Activated naive CD8-positive, alpha-beta T cell treated with anti-CD3 and anti-CD28 coated beads, Interleukin-2, amount 50 U/mL, for 24 hours (primary cell): ENCODE measurements at places on chromosomes 3 and 15.

DNA sequence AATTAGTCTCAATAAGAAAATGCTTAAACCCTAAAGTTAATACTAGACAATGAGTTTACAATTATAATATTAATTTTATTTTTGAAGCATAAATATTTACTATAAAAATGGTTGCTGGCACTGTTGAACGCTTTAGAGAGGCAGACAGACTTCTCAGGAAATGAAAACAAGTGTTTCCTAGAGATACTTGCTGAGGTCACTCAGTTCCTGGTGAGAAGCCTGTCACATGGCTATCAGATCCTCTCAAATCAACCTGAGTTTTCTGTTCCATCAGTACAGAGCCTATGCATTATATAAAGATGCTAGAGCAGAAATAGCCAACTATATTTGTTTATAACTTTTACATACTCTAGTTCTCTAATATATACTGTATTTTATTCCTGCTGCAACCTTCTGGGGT, 109.2 kb downstream of the MYO5A start:
- DNase-seq, result no peak

- DNase-seq, result no peak
Measured at GRCh38 chr3:66014651-66015050, 24.1 kb downstream of the MAGI1 start.

GRCh38 chr15:58182460-58183163, 44.4 kb downstream of the AQP9 start:
- DNase-seq, result peak; percentile 47

- peak; percentile 0 for DNase-seq
Measured at GRCh38 chr15:77025083-77025901, 30.4 kb downstream of the PSTPIP1 start.

DNA sequence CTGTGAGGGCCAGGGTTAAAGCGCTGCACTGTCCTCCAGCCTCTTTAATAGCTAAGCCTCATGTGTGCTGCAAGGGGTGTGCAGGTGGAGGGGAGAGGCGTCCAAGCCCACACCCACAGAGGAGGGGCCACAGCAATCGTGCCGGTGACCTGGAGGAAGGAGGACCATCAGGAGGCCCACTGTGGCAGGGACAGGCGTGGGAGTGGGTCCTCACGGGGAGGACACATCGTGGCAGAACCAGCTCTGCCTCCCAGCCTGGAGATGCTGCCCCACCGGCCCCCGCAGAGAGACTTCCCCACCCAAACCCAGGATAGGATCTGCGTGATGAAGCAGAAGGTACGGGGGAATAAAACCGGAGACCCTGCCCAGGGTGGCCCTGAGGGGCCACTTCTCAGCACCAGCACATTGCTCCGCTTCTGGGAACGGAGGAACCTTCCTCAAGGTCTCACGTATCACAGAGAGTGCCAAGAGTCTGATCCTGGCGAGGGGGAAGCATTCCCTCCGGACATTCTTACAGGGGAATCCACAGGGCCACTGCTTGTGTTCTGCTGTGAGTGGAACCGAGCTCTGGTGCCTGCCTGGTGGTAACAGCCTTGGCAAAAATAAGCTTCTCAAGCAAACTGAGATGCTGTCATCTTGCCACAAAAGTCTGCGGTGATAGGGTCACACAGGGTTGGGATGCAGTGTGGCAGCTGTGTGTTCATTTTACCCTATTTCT, 199.8 kb downstream of the XXYLT1 start:
- no peak for DNase-seq

DNA sequence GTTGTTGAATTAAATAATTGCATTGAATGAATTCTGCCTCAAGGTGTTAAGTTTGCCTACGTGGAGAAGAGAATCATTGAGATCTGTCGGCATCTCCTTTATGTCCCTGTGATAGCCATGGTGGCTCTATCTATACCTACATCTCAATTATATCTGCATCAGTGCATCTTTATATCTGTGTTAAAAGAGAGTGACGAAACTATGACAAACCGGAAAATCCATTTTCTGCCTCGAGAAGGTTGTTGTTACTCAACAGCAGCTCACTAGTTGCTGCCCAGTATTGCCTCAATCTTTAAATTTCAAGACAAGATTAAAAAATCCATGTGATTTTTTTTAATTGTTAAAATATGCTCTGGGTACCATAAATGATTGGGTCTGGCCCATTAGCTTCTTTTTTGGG, 58.7 kb downstream of the GUCA1C start:
- no peak for DNase-seq

- DNase-seq, result no peak
Measured at GRCh38 chr15:35753486-35753885, 207.5 kb upstream of the DPH6 start.

GRCh38 chr15:34047893-34048775, 9.1 kb upstream of the AVEN start:
- DNase-seq, result no peak

DNA sequence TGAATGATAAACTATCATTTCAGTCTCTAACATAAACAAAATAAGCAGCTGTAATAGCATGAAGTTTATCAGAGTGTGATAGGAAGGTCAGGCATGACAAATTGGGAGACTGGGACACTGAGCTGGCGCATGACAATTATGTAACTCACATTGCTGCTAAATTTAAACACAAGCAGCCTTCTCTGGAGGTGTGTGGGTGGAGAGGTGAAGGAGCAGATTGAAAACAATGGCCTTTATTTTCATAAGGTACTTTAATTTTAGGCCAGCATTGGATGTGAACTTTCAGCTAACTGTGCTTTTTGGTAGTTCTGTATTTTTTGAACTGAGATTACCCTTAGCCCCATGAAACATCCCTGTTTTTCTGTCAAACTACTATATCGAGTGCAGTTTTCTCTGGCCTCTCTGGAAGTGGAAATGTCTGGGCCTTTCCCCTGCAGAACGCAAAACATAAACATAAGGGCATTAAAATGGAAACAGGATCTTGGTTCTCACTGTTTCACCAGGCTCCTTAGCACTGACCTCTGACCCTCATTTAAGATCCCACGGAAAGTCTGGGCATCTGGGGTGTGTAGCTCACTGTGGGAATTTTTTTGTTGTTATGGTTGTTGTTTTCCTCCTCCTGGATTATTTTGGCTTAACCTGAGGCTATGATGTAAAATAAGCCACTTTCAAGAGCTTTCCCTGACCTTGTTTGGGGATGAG, 160.1 kb upstream of the DPH6 start:
- no peak for DNase-seq

- DNase-seq, result no peak
Measured at GRCh38 chr3:118550122-118550521, 484.5 kb downstream of the IGSF11 start.

- DNase-seq, result no peak
Measured at GRCh38 chr3:122481390-122481789, 33.3 kb downstream of the KPNA1 start.

- DNase-seq, result no peak
Measured at GRCh38 chr3:52892290-52892624, 5.1 kb downstream of the STIMATE start.

DNA sequence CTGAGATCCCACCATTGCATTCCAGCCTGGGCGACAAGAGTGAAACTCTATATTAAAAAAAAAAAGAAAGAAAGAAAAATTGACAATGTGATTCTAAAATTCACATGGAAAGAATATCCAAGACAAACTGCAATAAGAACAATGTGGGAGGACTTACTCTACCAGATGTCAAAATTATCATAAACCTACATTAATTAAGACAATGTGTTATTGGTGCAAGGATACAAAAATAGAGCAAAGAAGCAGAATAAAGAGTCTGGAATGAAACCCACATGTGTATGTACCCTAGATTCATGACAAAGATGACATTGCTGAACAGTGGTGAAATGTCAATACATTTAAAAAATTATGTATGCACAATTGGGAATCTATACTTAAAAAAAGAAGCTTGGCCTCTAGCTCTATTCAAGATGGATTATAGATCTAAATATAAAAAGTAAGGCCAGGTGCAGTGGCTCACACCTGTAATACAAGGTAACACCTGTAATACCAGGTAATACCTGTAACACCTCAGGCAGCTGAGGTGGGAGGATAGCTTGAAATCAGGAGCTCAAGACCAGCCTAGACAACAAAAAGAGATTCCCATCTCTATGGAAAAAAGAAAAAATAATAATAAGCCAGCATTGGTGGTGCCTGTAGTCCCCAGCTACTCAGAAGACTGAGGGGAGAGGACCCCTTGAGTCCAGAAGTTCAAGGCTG, 45.7 kb downstream of the ZBTB11 start:
- DNase-seq, result no peak

GRCh38 chr15:62624547-62625378, 417.8 kb upstream of the TPM1 start:
- no peak for DNase-seq

DNA sequence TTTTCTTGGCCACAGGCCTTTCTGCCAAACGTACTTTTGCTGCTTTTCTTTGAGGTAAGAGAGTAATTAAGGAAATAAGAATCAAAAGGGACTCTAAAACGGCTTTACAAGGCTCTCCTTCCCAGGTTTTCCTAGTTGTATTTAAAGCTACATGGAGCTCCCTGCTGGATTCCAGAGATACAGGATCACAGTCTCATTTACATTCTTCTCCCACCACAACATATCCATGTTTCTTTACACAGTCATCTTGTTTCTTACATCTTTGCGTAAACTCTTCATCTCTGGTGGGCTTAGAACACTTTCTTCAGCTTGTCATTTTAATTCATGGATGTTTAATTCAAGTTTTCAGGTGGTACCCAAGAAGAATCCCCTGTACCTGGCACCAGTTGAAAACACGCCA, 117.6 kb upstream of the BFSP2 start:
- DNase-seq, result no peak

DNA sequence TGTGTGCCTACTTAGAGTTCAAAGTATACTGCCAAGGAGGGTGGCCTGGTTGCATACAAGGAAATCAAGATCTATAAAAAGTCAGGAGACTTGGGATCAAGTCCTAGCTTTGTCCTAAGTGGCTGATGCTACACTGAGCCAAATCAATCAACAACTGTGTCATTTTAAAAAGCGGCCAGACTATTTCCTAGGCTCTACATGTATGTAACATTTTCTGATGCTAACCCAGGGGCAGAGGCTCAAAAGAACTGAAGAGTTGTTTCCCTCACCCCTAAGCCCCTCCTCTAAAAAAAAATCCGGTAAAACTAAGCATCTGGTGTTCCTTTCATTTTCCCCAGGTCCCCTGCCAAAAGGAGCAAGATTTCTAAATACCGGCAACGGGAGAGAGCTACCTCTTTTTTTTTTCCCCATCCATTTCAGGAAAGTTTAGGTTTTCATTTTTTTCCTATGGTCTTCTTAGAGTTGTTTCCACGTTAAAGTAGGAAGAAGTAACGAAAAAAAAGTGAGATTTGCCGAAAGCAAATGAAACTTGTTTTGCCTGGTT, 18.8 kb upstream of the CHD2 start:
- no peak for DNase-seq

DNA sequence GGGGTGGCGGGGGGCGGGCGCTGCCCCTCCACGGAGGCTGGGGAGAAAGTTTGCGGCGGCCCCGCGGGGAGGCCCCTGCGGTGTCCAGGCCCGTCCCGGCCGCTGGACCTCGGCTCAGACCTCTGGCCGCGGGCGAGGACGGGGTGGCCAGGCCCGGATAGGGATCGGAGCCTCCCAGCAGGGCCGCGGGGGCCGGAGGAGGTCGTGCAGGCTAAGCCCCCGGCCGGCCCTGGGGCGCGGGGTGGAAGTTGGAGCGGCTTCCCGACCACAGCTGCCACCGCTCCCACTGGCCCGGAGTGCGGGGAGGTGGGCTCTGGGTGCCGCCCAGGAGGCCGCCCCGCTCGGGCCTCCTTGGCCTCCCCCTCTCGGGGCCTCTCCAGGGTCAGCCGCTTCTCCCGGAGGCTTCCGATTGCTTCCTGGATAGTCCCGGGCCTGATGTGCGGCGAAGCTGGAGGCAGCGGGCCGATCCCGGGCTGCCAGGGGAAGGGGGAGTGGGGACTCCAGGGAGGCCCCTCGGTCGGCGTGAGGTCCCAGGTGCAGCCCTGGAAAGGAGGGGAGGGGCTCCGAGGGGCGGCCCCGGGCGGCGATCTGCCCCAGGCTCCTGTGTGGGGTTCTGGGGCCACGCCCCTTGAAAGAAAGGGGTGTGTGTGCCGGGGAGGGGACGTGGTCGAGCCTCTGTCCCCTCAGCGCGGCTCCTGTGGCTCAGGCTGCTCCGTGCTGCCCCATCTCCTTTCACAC, 907 bp downstream of the PLXNA1 start:
- peak; percentile 31 for DNase-seq

DNA sequence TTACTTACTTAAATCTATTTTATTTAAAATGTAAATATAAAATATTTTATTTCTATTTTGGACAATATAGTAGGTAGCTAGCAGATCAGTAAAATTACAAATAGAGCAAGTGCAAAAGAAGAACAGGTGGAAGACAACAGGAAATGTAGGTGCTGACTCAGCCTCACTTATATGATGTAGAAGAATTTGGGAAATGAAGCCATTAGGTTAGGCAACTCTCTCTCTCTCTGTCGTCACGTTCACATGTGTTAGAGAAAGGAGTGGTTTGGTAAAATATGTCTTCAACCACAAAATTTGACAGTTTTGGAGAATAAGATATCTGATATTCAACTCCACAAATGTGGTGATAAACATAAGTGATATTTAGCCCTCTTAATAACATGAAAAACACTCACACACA, 532.5 kb upstream of the KCNMB2 start:
- no peak for DNase-seq

DNA sequence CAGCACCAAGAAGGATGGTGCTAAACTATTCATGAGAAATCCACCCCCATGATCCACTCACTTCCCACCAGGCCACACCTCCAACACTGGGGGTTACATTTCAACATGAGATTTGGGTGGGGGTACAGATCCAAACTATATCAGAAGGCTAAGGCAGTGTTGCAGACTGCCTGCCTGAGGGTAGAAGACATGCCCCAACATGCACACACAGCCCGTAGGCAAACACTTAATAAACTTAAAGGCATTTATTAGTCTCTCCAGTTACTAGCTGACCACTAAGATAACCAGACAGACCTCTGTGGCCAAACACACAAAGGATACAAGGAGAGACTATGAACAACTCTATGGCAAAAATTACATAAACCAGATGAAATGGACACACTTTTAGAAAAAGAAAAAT, 10.2 kb downstream of the FAM162A start:
- DNase-seq, result no peak

DNA sequence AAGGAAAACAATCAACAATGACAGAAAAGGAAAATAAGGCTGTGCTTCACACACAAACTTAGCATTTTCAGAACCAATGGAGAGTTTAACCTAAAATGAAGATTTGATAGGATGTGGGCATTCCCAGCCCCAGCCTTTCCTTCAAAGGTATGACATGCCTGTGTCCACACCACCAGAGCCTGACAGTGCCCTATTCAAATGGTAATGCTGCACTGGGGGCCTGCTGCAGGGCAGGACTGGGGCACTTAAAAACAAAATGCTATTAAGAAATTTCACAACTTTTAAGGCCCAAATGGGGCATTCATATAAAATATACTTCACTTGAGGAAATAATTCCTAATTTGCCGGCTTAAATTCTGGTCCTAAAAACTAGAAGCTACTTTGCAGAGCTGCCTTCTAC, 30.9 kb upstream of the TKT start:
- no peak for DNase-seq

- DNase-seq, result no peak
Measured at GRCh38 chr3:120931593-120931992, 23.6 kb downstream of the STXBP5L start.

- DNase-seq, result no peak
Measured at GRCh38 chr3:25445731-25446130, 17.7 kb downstream of the RARB start.

GRCh38 chr15:46344915-46345314, 710.1 kb downstream of the SQOR start:
- no peak for DNase-seq
